ENCODE measurements at places on chromosomes 12 and 14.

GRCh38 chr14:101365329-101366158 is 195.8 kb upstream of the DIO3 start:
- DNase-seq: no peak

DNA sequence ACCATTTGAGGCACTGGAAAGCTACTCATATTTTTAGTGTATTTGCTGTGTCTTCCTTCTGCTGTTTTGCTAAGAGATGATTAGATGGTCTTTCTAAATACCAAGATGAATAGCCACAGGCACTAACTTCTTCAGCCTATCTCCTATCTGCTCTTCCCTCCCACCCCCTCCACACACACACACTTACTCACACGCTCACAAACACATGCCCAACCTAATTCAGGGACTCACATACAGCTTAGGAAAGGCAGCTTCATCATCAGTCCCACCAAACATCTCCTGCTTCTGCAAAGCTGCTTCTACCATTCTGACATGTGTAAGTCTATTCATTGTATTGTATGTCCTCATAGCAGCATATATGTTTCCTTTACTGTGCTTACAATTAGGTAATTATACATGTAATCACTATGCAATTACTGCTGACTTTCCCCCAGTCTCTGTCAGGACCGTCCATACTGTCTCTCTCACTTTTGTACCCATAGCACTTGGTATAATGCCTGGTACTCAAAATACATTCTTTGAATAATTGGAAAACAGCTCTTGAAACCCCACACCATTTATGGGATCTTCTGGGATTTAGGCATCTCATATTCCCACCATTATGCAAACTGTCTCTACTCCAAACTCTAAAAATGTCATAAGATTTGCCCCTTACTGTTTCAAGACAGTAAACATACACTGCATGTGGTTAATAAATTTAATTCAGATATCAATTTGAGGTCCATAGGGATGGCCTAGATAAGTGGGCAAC is 83.3 kb upstream of the HIF1A start:
- no peak for DNase-seq

DNA sequence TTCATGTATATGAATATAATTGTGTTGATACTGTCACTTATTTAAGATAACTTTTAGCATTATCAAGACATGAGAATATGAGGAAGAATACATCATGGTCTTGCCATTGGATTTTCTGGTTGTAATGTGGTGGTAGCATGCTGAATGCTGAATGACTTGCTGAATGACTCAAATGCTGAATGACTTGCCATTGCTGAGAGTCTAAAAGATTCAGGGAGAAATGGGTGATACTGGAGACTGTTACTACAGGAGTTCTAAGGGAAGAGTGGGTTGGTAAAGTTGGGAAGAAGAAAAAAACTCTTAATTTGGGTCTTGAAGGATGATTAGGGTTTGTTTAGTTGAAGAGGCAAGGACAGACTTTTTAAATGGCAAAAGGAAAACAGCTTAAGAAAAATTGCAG is 72.1 kb upstream of the MANSC4 start:
- DNase-seq: no peak

DNA sequence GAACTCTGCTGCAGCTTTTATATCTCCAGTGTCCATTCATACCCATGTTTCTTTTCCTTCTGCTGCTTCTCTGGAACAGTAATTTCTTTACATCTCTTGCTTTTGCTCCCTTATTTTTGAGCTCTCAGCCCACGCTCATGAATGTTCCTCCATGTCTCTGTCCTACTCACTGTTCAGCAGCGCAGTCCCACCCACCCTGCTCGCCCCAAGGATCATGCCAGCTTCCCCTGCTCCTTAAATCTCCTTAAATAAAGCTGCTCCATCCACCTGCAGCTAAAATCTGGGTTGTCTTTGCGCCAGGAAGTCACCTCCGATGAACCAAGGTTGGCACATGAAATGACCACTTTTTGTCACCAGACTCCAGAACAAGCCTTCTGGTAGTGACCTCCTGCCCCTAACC is 201.1 kb upstream of the RGS6 start:
- DNase-seq: no peak

DNA sequence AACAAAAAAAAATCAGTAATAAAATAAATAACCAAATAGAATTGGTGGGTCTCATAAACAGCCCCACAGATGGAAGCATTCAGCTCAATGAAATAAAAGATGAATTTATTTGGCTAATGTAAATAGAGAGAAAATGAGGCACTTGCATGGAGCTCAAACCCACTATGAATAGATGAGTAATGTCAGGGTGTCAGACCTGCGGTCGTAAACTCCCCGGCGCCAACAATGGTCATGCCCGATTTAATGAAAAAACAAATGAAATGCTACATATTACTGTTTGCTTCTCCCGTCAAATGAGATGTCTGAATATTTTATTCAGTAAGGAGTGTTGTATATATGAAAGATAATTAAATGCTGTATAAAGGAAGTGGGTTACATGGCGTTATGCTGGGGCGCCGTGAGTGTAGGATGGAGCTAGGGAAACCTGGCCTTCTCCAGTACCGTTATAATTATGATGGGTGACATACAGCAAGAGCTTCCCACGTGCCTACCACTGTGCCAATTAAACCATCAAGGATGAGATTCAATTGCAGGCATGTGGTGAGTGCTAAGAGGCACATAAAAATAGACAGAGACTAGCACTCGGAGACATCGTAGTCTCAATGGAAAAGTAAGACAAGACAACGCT is 648.1 kb downstream of the BCL11B start:
- no peak for DNase-seq

- DNase-seq: no peak
These were observed 427 bp upstream of the TMEM120B start for GRCh38 chr12:121712190-121712460.

GRCh38 chr12:126895951-126896913 is 1370.7 kb upstream of the TMEM132C start:
- no peak for DNase-seq

GRCh38 chr12:91104812-91105466 is 6.4 kb downstream of the LUM start:
- DNase-seq: no peak

Measured in PC-9 (cell line).